ENCODE measurements at places on chromosomes 1 and 21.

GRCh38 chr1:20358761-20359263 is 68.1 kb downstream of the VWA5B1 start:
- no peak for DNase-seq

DNA sequence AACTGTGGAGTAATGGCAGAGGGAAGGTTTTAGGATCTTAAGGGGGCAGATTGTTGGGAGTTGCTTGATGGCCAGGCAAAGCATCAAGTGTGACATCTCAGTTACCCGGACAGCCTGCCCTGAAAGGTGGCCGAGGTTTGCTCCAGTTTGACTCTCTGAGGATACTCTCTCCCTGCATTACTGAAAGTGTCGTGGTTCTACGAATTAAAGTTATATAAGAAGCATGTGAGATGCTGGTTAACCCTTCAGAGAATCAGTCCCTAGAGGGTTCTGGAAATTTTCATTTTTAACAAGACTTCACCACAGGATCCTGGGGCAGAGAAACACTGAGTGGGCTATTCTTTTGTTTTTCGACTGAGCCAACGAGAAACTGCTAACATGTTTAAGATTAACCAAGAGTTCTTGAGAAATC is 689 bp upstream of the ZNF644 start:
- DNase-seq: no peak

GRCh38 chr1:11735531-11735853 is 444 bp upstream of the AGTRAP start:
- DNase-seq: no peak

DNA sequence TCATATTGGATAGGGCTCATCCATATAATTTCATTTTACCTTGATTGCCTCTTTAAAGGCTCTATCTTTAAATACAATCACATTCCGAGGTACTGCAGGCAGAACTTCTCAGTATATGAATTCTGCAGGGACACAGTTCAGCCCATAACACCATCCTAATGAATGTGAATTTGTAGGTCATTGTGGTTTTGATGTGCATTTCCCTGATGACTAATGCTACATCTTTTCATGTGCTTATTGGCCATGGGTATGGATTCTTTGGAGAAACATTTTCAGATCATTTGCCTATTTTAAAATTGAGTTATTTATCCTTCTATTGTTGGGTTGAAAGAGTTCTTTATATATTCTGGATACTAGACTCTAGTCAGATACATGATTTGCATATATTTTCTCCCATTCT is 9.6 kb upstream of the RPS6KC1 start:
- DNase-seq: no peak

GRCh38 chr1:215397106-215397505 is 170.0 kb upstream of the KCTD3 start:
- DNase-seq: no peak

- no peak for DNase-seq
These were observed 7.7 kb downstream of the POU3F1 start for GRCh38 chr1:38038861-38039260.

- no peak for DNase-seq
These were observed 206.9 kb upstream of the FMN2 start for GRCh38 chr1:239884796-239885195.

GRCh38 chr21:43864313-43864961 is 586 bp upstream of the AGPAT3 start:
- no peak for DNase-seq

DNA sequence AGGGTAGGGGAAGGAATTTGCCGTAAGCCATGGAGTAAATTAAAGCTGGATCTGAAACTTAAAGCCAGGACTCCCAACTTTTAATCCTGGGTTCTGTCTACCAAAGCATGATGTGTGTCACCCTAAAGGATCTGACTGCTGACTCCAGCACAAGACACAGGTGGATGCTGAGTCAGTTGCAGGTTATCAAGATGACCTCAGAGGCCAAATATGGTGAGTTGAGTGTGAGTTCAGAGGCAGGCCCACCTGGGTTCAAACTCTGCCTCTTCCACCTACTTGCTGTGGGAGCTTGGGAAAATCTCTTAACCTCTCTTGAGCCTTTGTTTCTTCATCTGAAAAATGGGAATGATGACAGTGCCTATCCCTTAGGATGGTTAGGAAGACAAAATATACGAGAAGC is 16.7 kb upstream of the LDLRAP1 start:
- DNase-seq: no peak

DNA sequence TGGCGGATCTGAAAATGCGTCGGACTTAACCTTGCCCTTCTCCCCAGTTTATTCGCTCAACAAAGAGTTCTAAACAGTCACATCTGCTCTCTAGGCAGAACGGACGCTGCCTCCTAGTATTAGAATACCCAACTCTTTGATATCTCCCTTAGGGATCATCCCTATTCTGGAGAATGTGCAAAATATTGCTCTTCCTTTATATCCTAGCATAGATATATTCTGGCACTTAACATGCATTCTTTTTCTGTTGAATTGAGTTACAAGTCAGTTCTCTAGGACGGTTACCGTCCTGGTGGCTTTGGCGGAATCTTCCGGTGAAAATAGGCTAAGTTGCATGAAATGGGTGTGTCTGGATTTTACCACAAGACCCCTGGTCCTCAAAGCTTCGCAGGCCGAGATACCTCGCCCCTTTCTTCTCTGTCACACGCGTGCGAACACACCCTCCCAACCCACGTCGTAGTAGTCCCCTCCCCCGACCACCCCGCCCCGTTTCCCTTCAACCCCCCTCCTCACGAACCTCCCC is 501 bp upstream of the DNAJC6 start:
- no peak for DNase-seq

GRCh38 chr1:67594764-67595163 is 90.2 kb upstream of the GADD45A start:
- no peak for DNase-seq

DNA sequence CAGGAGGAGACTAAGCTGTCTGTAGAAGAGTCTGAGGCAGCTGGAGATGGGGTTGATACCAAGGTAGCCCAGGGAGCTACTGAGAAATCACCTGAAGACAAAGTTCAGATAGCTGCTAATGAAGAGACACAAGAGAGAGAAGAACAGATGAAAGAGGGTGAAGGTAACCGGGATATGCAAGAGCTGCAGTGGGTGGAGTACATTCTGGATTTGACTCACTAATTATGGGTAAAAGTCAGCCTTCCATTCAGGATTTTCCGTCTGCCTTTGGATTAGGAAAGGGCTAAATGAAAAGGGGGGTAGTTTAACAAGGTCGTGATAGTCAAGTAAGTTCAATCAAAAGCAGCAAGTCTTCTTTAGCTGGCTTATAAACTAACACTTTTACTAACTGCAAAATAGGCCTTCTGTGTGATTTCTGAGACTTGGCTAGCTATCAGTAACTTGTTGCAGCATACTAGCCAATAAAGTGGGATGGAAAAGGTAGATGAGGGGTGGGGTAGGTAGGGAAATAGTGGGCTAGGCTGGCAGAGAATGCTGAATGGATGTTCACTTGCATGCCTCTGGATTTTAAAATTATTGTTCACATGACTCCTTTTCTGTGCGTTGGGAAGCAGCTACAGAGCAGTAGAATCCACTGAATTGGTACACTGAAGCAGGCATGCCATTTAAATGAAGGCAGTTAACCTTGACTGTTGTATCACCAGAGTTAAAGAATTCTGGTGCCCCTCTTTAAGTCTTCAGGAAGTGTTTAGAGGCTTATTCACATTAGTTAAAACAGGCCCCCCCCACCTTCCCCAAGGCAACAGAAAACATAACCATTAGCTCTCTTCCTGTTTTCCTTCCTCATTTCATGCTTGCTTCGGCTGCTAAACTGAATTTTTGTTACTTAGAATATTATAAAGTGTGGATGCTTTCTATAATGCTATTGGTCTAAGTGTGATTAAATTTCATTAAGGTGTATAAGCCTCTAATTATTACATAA is 15.4 kb downstream of the CCDC17 start:
- DNase-seq: no peak

- no peak for DNase-seq
These were observed 22.9 kb downstream of the ELAPOR1 start for GRCh38 chr1:109136766-109137165.

DNA sequence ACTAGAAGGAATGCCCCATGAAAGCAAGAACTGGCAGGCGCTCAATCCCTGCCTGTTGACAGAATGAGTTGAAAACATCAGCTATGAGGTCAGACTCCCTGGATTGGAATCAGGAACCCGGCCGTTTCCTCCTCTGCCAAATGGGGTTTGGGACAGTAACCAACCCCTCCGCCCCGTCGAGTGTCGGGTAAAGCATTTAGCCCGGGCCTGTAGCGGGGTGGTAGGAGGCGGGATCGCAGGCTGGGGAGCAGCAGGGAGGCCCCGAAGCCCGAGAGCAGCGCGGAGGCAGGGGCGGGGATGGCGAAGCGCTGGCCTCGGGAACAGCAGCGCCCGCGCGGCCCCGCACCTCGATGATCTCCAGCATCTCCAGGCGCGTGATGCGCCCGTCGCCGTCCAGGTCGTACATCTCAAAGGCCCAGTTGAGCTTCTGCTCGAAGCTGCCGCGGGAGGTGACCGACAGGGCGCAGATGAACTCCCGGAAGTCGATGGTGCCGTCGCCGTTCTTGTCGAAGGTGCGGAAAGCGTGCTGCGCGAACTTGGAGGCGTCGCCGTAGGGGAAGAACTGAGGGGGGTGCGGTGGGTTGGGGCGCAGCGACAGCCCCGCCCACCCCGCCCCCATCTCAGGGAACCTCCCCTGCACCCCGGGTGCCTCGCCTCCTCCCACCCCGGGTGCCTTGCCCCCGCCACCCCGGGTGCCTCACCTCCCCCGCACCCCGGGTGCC is 7.5 kb downstream of the HPCAL4 start:
- DNase-seq: no peak

GRCh38 chr1:22216210-22216883 is 73.5 kb upstream of the WNT4 start:
- no peak for DNase-seq

GRCh38 chr1:228219245-228219961 is 11.6 kb downstream of the OBSCN start:
- no peak for DNase-seq

DNA sequence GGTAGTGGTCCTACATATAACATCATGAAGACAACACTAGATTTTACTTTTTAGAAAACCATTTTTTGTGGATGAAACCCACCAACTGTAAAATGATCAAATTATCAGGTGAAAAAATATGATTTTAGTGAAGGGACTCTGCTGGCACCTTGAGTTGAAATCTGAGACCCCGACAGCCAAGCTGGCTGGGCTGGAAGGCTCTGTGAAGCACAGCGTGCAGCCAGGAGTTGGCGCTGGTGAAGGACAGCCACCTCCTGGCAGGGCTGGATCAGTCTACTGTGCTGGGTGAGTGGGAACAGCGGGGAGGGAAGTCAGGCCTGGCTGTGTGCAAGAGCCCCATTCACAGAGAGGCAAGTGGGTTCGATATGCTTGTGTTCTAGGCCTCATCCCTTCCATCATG is 47.9 kb downstream of the DDAH1 start:
- DNase-seq: no peak

- DNase-seq: no peak
These were observed 4.8 kb upstream of the CHIA start for GRCh38 chr1:111285879-111286278.

- DNase-seq: peak; percentile 47
These were observed 78.6 kb downstream of the KCNN3 start for GRCh38 chr1:154791292-154792166.

GRCh38 chr1:165395478-165395877 is 39.0 kb upstream of the LMX1A start:
- DNase-seq: peak; percentile 83

GRCh38 chr1:209291715-209292114 is 291.8 kb upstream of the CAMK1G start:
- DNase-seq: no peak

DNA sequence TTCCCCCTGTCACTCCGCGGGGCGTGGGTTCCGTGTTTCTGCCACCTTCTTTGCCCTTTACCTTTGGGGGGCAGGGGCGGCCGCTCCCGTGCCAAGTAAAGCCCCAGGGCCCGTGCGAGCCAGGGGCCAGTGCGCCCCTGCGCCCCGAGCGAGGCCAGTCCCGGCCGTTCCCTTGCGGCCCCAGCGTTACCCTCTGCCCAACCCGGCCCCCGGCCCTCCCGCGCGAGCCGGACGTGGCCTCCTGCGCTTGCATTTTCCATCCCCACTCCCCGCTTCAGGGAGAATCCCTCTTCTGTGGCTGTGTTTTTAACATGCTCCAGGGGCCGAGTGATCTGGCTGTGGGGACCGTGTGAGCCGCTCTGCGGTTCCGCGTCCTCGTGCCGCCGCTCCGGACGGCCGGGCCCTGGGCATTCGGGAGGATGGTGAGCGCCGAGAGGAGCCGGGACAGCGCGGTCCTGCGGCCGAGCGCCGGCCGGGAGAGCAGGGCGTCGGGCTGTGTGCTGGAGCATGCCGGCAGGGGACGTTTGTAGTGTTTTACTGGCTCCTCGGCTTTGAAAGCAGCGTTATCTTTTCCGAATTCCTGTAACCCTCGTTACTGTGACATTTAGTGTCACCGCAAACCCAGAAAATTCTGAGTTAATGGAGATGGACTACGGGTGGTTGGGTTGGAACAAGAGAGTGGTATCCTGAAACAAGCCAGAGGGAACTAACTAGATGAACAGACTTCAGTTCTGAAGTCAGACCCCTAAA is 1.0 kb downstream of the GALNT2 start:
- no peak for DNase-seq

- no peak for DNase-seq
These were observed 661.5 kb upstream of the ADGRL4 start for GRCh38 chr1:79667848-79668696.

DNA sequence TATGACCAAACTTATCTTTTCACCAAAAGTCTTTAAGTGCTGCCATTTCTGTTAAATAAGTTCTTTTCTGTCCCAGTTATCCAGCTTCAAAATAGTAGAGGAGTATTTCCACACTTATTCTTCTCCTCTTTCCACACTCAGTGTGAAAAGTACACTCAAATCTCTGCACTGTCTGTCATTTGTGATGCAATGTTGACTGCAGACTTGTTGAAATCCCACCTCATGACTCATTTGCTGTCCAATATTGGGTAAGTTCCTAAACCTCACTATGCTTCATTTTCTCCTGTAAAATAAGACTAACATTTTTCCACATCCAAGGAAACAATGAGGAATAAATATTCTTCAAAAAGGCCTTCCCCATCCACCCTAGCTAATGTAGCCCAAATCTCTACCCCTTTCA is 17.5 kb downstream of the LRRIQ3 start:
- no peak for DNase-seq

DNA sequence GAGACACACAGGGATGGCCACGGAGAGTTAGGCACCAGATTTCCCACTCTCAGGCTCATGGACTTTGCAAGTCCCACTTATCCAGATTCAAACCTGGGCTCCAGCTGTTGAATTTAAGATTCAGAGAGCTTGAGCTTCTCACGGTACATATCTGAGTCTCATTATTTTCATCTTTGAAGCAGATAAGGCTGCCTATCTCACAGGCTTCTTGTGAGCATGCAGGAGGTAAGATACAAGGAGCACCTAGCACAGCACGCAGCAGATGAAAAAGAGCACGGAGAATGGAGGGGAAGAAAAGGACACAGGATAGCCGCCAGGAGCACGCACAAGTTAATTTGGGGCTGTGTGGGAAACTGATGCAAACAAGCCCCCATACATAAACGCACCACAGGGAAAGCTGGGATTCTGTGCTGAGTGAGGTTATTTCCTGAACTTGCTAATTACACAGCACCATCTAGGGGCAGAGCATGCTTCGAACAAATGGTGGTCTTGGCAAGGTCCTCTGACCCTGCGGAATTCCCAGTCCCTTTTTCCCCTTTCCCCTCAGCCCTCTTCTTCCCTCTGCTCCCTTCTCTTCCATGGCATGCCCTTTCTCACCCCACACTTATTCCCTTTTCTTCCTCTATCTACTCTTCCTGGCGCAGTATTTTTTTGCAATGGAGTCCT is 134.7 kb upstream of the VANGL1 start:
- no peak for DNase-seq
